ENCODE measurements at places on chromosomes 5 and 9.
A peak's percentile ranks its signal among the peaks of the same experiment; 100 is the strongest.

DNA sequence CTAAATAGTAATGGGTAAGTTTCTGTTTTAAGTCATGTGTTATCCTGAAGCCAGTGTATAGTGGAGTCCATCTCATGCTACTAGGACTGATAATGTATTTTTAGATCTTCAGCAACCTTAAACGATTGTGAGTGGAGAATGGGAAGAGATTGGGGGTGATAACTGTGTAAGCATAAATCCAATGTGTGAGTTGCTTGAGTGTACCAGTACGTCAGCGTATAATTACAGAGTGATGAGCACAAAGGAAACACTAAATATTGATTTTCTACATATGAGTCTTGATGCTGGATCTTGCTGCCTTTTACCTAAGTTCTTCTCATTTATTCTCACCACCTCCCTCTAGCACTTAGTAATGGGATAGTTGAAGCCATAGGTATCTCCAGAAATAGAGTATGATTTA is 16.3 kb upstream of the IZUMO3 start:
- no peak for DNase-seq

DNA sequence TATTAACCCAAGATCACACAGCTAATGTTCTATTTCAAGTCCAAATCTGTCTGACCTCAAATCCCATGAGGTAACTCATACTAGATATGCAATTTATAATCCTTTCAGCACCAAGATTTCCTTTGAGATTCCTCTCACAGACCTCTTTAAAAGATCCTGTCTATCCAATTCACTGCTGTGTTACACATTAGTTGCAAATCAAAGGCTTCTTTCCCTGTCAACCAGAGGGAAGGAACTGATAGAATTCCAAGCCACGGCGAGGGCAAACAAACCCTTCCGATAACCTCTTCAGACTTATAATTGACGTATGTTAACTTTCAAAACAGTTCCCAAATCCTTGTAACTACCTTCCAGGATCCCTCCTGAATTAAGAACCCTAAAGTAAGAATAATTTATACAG is 168.9 kb downstream of the DRD1 start:
- DNase-seq = no peak

GRCh38 chr5:88883836-88884607 is 1.0 kb upstream of the MEF2C start:
- no peak for DNase-seq

- no peak for DNase-seq
Measured at GRCh38 chr9:99296291-99296951, 74.3 kb downstream of the SEC61B start.

DNA sequence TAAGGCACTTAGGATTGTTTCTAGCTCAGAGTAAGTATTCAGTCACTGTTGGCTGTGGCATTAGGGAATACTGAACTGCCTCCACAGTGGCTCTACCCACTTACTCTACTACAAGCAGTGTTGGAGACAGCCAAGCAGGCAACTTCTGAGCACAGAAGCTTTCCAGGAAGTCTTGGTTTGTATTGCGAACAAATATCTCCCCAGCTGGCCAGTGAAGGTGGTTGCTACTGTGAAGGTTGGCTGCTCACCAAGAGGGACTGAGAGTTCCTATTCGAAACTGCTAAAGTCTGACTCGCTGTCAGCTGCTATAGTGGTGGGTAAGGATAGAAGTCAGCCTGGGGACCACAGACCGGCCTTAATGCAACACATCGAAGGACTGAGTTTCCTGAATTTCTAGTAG is 319.1 kb downstream of the KIF4B start:
- DNase-seq = no peak

DNA sequence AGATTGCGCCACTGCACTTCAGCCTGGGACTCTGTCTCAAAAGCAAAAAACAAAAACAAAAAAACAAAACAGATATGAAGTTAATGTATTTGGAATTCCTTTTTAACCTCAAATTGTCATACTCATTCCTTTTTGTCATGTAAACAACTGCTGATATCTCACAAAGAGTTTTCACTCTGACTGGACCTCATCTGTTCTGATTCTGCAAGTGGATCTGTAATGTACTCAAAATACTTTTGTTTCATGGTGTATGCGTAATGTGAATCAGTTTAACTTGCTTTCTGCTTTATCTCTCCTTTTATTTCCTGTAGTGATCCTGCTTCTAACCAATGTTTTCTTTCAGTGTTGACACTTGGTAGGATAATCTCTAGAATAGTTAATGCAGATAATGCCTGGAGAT is 106.7 kb downstream of the FOCAD start:
- no peak for DNase-seq

GRCh38 chr5:167716126-167716775 is 575.2 kb upstream of the WWC1 start:
- no peak for DNase-seq

DNA sequence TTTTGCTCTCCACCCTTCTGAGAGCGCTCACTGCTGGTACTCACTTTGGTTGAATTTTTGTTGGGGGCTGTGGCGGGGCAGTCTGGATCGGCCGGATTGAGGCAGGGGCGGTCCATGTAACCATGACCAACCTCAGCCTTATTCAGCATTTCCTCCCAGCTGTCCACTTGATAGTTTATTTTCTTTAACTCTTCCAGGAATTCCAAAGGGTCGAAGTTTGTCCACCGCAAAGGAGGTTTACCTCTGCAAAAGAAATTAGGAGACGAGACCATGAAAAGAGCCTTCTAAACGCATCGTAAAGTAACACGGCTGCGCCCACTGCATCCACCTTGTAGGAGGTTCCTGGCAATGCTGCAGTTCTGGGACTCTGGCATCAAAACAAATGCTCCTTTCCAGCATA is 36.4 kb downstream of the PTCH1 start:
- DNase-seq = no peak

DNA sequence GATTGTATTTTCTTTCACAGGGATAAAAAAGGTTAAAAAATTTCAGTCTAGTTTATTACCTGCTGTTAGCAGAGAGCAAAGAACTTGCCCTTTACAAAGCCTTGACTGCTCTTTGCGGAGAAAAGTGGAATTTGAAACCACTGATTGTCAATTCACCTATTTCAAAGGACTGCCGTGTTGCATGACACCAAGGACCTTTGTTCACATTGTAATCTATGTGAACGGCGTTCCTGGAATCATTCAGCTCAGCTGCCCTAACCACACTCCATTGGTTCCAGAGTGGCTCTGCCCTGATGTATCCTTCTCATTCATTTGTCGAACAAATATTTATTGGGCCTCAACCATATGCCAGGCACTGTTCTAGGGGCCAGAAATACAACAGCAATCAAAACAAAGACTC is 377.5 kb upstream of the RFX3 start:
- DNase-seq = no peak

DNA sequence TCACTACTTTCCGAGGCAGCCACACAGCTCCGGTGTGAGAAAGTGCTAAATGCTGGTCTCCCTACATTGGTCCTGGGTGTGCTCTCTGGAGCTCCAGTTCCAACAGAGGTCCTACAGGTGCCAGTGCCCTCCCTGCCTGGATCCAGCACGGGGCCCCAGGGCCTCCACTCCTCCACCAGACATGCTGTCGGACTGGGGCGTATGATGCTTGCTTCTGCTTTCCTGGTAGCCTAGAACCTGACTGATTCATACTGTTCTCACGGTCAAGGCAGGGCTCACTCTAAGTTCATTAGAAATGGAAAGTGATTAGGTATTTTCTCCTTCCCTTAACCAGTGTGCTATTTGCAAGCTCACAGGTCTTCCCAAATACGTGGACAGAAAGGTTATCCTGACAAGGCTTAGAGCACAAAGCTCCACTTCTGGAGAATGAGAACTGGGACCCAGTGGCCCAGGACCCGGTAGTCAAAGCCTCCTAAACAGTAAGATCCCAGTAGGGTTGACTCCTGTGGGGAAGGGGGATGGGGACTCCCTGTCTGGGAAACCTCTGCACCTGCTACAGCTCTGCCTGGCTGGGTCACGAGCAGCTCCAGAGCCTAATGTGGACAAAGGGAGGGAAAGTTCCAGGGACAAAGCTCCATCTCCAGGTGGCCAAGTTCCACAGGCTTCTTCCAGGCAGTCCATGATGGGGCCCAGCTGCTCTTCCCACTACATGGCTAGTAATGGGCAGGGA is 98.1 kb downstream of the PAX5 start:
- no peak for DNase-seq

GRCh38 chr5:154761046-154761736 is 6.0 kb downstream of the LARP1 start:
- no peak for DNase-seq

GRCh38 chr9:16121601-16122286 is 568.9 kb downstream of the CCDC171 start:
- no peak for DNase-seq

- DNase-seq = no peak
Measured at GRCh38 chr9:35835216-35835632, 6.2 kb downstream of the TMEM8B start.

- DNase-seq = no peak
Measured at GRCh38 chr5:14185326-14186058, 42.4 kb downstream of the TRIO start.

- no peak for DNase-seq
Measured at GRCh38 chr9:124500028-124500795, 7.0 kb downstream of the NR5A1 start.

DNA sequence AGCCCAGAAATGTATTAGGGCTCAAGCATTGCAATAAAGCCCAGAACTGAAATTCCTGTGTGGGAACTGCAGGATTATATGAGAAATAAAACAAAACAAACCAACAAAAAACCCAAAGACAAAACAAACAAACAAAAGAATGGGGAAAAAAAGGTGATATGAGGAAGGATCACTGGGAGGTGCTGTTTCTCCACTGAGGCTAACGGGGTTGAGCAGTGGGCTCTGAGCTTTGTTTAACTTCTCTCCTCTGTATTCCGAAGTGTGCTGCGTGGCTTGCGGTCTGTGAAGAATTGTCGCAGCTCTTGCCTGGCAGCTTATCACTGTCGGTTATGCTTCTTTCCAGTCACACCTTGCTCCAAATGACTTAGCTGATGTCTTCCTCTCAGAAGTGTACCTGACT is 106.3 kb downstream of the TENT4A start:
- no peak for DNase-seq

GRCh38 chr5:447501-447900 is 4.5 kb downstream of the EXOC3 start:
- DNase-seq = no peak

- DNase-seq = no peak
Measured at GRCh38 chr5:102832445-102832844, 77.3 kb downstream of the PAM start.

GRCh38 chr5:6540111-6540827 is 91.6 kb downstream of the UBE2QL1 start:
- DNase-seq = no peak

DNA sequence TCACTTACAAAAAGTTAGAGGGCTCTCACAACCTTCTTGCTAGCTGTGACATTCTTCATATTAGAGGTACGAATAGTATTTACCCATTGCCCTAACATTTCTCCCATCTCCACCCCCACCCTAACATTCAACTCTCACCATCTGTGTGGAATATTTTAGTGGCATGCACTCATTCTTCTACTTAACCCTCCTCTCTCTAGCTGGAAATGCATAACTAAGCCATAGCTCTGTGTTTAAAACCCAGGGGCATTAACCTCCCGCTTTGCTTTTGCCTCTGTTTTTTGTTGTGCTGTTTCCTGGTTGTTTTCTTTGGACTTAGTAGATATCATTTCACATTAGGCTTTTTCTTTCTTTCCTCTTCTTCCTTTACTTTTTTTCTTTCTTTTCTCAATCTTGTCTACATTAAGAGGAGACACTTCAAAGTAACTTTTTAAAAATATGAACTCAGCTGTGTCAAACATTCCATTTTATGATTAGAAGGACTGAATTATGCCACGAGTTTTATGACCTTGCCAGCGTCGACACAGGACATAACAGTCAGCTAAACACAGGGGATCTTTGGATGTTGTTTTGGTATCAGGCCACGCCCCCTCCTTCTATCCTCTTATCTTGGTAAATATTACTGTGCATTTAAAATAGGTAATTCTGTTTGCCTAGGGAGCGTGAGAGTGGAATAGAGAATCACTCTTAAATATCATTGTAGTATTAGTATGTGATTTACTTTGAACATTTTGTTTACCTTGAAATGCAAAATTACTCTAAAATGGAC is 236.0 kb downstream of the CD180 start:
- DNase-seq = no peak

GRCh38 chr9:88828018-88828417 is 163.2 kb upstream of the S1PR3 start:
- DNase-seq = no peak

GRCh38 chr5:125152044-125152443 is 405.6 kb upstream of the ZNF608 start:
- DNase-seq = no peak

DNA sequence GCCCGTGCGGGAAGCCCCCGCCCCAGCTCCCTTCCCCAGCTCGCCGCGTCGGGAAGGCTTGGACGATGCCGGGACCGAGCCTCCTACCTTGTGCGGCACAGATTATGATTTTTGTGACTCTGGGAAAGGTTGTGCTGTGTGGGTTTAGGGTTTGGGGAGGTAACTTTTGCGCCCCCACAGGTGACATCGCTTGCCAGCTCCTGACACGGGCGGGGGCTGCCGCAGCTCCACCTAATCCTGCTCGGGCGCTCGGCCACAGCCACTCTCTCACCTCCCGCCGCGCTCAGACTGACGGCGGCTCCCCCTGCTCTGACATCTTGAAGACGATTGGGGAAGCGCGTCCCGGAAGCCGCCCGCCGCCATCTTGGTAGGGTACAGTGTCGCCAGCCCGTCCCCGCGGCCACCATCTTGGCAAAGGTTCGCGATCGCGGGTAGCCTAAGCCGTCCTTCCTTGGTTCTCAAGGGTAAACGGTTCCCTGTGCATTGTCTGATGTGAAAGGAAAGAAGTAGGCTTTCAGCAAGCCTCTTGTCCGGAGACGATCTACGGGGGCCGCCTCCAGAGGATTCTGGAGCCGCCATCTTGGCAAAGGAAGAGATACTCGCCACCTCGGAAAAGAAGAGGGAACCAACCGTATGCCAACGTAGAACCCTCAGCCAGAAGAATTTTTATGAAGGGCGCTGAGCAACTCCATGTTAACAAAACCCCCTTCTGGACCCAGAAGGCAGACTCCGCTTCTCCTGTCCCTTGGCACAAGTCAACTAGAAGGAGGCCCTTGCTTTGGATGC is 1.8 kb upstream of the NR3C1 start:
- peak; percentile 77 for DNase-seq

DNA sequence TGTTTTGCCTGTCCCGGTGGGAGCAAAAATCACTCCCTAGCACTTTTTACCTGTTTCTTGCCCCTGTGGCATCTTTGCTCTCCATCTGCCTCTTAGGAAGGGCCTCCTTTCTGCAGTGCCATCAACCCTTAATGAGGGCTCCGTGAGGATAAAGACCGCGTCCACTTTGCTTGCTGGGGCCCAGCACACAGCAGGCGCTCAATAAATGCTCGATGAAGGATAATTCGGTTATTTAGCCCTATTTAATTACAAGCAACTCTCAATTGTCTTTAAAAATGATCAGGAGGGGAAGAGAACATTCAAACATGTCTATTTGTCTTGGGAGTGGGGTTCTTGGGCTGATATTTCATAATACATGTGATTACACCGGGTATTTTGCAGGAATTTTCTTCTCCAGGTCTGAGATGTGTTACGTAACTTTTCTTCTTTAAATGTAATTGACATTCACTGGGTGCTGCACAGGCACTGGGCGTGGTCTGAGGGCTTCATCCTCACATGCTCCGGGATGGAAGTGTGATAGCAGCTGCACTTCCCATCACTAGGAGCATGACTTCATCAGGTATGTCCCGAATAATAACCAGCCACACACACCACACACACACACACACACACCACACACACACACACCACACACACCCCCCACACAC is 19.8 kb upstream of the NTNG2 start:
- DNase-seq = no peak

GRCh38 chr9:80890124-80890523 is 799.2 kb downstream of the TLE1 start:
- no peak for DNase-seq

All from stimulated activated CD4-positive, alpha-beta T cell treated with anti-CD3 and anti-CD28 coated beads, Interleukin-1b, Interleukin-23, amount 100 ng/mL, for 1 hour (primary cell).